Fibroblast of the conjunctiva (primary cell): ENCODE measurements at places on chromosomes 16 and 17.
A peak's percentile ranks its signal among the peaks of the same experiment; 100 is the strongest.

DNA sequence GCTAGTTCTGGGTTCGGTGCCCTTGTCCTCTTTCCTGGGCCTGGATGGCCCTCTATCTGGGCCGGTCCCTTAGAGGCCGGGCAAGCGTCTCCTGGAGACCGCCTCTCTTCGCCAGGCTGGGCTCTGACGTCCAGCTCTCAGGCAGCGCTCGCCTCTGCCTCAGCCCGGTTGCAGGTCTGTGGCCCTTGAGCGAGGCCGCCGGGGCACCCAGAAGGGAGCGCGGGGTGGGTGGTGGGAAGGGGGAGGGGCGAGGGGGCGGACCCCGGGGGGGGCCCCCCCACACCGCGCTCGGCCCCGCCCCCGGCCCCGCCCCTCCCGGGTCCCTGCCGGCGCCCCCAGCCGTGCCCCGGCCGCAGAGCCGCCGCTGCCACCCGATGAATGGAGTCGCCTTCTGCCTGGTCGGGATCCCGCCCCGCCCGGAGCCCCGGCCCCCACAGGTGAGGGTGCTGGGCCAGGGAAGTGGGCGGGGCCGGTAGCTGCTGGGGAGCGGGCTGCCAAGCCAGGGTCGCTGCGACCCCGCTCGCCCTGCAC lies at the start of gene ARHGAP23:
TSS of gene ARHGAP23 (plus strand) at position 353 of the 531 bp plus-strand sequence. CDS start at position 375, 22 bp downstream.
- DNase-seq: peak; percentile 43

GRCh38 chr17:21119247-21119918 lies 7.4 kb upstream of the DHRS7B start:
- DNase-seq: no peak

DNA sequence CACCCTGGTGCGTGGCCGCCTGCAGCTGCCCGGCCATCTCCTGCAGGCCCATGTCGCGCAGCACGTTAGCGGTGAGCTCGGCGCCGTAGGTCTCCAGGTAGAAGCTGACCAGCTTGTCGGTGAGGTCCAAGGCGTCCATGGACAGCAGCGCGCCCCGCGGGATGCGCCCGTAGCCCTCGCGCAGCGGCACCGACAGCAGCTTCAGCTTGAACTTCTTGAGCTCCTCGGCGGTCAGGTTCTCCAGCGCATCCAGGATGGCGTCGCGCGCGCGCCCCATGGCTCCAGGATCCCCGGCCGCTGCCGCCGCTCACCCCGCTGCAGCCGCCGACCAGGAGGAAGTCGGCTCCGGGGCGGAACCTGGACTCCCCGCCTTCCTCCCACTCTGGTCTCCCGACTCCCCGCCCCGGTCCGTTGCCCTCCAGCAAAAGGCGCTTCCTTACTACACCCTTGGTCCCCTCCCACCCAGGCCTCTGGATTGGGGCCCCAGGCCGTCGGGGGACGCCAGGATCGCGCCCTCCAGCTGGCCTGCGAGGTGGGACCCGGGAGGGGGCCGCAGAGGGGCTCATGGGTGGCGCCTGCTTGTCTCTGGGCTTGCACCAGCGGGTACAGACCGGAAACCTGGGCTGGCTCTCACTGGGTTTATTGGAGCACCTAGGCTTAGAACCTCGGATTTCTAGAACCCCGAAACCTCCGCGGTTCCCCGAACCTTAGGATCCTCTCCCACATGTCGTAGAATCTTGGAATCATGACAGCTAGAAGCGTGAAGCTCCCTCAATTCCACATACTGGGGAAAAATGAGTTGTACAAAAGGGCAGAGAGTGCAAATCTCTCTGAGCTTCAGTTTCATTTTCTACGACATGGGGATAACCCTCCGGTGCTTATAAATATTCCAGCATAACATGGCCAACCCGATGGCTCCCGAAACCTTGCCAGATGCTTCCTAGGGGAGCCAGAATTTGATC lies at the start of gene PYCARD:
TSS of gene PYCARD (minus strand) at position 347 of the 962 bp plus-strand sequence. CDS start at position 277, 70 bp downstream.
- DNase-seq: no peak

GRCh38 chr16:49876716-49877129 lies 20.8 kb upstream of the ZNF423 start:
- peak; percentile 12 for DNase-seq

DNA sequence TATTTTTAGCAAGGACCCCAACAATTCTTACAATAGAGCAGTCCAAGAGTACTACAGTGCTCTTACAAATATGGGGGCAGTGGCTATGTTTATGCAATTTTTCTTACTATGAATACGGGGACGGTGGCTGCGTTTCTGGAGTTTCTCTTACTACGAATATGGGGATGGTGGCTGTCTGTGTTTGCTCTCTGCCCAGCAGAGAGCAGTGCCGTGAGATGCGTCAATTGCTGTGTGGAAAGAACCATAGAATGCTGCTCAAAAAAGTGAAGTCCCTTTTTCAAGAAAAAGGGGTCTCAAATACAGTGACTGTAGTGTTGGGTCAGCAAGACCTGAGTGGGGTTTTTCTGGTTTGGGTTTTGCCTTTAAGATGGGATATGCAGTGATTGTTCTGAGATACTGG lies 53.9 kb downstream of the KNOP1 start:
- no peak for DNase-seq

DNA sequence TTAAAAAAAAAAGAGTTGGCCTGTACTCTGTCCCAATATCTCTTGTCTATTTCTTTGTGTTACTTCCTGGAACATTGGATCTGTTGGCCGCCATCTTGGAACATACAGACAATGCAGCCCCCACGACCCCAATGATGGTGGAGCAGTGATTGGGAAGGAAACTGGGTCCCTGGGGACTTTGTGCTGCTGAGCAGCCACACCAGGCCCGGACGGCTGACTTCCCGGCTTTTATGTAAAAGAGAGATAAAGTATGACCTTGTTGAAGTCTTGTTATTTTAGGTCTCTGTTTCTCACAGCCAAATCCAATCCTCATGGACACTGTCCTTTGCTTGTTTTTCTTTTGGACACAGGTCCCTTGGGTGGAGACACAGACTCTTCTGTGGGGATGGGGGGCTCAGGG lies 204.5 kb downstream of the SALL1 start:
- no peak for DNase-seq

DNA sequence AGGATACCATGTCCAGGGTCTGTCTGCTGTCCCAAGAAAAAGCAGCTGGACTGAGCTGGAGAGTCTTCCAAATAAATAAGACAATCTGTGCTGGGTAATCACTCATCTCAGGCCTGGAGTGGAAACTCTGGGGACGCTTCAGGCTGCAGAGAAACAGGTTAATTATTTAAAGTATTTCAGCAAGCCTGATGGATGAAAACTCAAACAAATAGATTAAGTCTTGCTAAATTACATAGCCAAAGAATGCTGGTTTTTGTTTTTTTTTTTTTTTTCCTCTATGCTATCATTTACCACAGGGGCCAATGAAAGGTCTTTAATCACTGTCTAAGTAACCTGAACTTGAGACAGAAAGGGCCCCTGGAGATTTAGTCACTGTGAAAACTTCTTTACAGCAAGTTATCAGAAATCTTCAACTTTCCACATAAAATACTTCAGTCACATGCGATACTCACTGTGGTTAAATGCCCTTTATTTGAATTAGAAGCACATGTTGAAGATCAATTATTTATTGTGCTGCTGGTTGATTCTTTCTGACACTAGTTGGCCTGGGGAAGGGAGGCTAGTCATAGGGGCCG lies 31.0 kb upstream of the KCNJ2 start:
- DNase-seq: peak; percentile 5

GRCh38 chr16:72404299-72404698 lies 232.3 kb upstream of the PMFBP1 start:
- DNase-seq: no peak

DNA sequence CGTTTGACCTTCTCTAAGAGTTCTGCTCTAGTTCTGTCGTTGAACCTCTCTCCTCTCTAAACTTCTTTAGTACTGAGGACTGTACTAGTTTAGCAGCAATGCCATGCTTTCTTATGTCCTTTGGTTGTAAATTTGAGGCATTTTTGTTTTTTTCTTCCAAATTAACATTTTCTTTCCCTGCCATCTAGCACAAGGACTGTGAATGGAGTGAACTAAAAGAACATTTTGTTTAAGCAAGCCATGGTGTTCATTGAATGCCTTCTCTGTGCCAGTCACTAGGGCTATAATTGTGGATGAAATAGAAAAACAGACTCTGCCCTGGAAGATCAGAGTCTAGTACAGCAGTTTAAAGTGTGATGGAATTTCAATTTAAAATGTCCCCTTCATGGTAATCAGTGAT lies 137.9 kb downstream of the FTO start:
- no peak for DNase-seq

DNA sequence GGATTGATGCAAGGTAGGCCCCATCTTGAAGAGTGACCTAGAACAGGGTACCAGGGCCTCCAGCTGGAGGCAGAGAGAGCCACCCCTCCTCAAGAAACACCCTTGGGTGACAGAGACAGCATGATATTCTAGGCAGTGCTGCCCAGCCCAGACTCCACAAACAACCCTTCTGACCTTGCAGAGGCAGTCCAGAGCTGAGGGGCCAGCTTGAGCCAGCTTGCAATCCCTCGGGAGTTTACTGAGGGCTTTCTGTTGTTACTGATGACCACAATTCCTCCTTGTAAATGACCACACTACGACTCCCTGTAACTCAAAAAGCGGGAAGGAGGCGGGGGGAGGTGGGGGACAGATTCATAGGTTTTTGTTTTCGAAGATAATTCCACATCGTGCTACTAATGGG lies 18.6 kb upstream of the MNT start:
- no peak for DNase-seq

GRCh38 chr16:17346621-17347569 lies 123.9 kb downstream of the XYLT1 start:
- DNase-seq: no peak

DNA sequence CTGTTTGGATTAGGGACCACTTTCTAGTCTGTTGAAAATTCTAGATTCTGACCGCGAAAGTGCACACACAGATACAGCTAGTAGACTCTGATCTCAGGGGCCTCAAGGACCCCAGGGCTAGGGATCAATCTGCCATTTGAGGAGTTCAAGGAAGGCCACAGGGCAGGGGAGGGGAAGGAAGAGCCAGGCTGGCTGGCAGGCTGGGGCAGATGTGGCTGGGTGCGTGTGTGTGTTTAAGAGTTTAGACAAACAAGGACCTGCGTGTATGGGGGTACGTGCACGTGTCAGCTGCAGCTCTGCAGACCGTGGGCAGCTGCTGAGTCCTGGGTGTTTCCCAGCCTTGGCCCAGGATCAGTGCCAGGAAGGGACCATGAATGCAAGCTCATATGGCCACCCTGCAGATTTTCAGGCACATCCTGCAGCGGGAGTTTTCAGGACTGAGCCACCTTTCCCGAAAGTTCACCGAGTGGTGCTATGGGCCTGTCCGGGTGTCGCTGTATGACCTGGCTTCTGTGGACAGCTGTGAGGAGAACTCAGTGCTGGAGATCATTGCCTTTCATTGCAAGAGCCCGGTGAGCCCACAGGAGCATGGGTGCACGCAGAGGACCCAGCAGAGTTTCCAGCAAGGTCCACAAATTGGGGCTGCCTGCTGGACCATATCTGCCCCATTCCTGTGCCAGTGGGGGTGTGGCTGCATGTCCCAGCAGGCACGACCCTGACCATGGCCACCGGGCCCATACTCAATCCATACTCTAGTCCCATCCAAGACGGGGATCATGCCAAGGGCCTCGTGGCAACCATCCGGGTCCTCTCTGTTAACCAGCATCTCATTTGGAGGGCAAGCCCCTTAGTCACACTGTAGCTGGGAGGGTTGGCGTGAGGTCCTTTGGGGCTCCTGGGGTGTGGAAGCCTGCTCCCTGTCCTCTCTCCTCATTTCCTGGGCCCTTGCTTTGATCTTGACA lies 10.6 kb downstream of the TRPV2 start:
- no peak for DNase-seq
